T-cell (primary cell): ENCODE measurements at places on chromosomes 12 and 14.

- no peak for DNase-seq
Measured at GRCh38 chr12:110353211-110353965, 50.1 kb downstream of the ANAPC7 start.

DNA sequence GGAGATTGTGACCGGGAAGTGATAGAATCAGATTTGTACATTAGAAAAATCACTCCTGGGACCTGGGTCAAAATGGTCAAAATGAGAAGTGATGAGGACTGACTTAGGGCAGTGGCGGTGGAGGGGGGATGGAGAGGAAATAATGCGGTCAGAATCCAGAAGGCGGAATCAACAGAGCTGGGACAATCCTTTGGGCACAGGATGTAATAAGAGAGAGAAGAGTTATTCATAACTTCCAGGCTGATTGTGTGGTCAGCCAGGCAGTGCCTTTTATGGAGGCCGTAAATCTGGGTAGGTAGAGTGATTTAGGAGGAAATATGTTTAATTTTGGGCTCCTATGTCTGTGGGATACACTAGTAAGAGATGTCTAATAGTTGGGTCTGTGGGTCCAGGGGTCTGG, 21.6 kb downstream of the FBXL14 start:
- DNase-seq, result no peak

- no peak for DNase-seq
Measured at GRCh38 chr12:118359541-118359915, 13.2 kb downstream of the TAOK3 start.

DNA sequence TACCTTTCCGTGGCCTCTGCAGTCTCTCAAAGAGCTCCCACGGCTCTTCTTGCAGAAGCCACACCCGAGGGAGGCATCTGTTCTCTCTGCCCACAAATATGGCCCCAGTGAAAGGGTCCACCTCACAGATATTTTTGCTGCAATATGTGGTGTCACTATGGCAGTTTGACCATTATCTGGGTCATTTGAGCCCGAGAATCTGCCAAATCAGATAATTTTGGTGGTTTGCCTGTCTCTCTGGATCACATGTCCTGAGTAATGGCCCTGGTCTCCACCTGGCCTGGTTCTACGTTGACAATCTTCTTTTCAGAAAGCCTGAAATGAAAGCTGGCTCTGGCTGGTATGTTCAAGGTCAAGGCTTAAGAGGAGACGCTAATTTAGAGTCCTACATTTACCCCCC, 5.7 kb upstream of the WSCD2 start:
- DNase-seq, result no peak

DNA sequence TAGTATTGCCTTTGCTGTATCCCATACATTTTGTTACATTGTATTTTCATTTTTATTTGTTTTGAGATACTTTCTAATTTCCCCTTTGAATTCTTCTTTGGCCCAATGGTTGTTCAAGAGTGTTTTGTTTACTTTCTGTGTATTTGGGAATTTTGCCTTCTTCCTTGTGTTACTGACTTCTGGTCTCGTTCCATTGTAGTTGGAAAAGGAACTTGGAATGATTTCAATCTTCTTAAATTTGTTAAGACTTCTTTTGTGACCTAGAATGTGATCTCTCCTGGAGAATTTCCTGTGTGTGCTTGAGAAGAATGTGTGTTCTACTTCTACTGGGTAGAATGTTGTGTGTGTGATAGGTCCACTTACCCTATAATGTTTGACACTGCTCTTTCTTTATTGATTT, 304.4 kb upstream of the RTL1 start:
- DNase-seq, result no peak

DNA sequence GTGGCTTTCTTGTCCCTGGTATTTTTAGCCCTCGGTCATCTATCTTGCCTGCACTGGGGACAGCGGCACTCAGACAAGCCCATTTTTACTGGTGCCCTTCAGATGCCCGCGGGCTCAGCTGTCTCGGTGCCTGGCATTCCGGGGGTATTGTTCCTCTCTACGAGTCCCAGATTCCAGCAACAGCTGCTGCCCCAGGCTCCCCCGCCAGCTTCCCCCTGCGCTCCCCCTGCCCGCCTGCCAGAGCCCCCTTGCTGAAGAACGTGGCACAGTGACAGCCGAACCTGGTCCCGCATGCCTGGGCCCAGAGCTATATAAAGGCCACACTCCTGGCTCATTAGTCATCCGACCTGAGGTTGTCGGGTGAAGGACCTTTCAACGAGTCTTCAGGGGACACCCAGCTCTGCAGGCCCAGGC, 10.9 kb upstream of the MYL2 start:
- DNase-seq, result no peak

DNA sequence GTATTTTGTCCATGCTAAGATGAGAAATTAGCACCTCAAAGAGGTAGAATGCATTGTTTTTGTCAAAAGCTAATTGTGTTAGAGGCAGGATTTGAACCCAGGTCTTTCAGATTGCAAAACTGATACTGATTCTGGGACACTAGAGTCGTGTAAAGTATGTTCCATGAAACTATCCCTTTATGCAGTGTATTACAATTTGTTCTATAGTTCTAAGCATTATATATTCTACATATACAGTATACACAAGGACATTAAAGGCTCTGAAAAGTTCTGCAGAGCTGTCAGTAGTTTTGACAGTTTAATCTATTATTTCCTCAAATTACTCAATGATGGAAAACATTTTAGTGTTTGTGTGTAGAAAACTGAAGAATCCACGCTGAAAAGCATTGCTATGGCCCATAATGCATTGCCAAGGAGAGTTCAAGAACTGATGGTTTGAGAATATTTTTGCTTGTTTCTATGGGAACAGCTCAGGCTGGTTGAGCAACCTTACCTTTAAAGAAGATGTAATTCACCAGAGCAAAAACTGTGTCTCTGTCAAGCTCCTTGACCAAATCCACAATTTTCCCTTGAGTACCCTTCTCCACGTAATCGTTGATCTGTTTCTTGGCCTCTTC, 6.2 kb downstream of the SERPINA1 start:
- DNase-seq, result no peak

- no peak for DNase-seq
Measured at GRCh38 chr14:66369157-66369697, 116.9 kb upstream of the CCDC196 start.

- peak; percentile 21 for DNase-seq
Measured at GRCh38 chr12:4421590-4422031, 24.0 kb downstream of the FGF6 start.

DNA sequence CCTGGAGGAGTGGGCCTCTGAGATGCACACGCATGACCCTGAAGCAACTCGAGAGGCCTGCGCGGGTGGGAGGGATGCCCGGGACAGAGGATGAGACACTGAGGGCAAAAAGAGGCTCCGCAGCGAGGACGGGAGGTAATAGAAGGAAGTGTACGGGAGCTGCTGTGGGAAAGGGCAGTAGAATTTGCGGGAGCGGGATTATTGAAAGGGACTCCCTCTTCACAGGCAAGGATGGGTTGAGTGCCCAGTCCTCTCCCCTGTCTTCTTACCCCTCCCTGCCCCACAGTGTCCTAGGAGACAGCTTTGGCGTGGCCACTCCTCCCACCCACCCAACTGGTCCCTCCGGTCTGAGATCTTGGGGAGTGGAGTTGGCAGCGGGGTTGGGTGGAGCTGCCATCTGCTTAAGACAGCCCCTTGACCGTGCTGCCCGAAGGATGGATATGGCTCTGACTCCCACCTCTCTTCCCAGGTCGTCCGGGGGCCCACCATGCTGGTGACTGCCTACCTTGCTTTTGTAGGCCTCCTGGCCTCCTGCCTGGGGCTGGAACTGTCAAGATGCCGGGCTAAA, 15.7 kb upstream of the ESPL1 start:
- DNase-seq, result no peak

GRCh38 chr14:99677231-99678140, 6.6 kb upstream of the CYP46A1 start:
- DNase-seq, result no peak

DNA sequence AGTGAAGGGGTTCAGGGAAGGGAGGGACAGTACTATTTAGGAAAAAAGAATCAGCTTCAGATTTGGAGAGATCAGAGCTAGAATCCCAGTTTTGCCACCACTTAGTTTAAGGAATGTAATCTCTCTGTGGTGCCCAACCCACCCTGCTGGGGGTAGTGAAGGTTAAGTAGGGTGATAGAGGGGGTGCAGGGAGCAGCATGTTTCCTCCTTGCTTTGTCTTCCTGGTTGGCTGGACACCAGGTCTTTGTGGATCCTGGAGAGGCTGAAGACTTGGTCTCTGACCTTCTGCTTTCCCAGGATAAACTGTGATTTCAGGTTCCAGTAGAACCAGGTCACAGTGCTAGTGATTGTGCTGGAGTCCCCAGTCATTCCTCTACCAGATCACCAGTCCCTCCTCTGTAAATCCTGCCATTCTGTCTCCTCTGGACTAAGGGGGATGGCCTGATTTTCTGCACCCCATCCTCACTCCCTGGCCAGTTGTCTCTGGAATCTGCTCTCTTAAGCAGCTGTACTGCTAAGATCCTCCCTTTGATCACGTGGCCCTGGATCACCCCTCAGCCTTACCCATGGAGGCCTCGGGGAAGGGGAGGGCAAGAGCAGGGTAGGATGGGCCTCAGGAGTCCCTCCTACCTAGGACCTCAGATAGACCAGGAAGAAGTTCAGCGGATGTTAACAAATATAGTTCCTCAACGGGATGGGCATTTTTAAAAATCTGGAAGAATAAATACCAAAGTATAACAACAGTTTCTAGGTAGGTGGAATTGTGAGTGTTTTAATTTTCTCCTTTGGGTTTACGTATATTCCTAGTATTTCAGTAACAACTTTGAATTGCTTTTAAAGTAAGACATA, 3.1 kb downstream of the MAP3K12 start:
- no peak for DNase-seq

DNA sequence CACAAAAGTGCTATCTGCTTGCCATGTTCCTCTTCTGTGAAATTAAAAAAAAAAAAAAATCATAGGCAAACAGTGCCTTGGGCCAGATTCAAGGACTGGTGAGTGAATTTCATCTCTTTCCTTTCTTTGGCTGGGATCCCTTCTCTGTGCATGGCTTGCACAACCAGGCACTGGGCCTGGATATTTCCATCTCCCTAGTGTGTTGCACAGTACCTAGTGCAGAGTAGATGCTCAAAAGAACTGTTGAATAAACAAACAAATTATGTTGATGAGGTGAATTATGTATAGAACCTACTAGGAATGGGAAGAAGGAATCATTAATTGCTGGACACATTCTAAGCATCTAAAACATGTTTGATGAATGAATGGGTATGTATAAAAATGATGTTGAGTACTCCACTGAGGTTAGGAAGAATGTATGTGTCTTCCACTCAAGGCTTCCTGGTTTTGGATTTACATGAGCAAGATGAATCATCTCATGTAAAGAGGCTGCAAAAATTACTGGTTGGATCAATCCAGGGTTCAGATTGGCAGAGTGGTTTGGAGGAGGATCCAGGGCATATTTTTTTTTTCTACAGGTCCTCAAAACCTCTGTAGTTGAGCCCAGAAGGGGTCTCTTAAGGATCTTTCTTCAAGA, 93.2 kb downstream of the EMP1 start:
- no peak for DNase-seq

GRCh38 chr12:120741476-120742421, 16.1 kb downstream of the ACADS start:
- DNase-seq, result no peak

GRCh38 chr14:99986396-99986795, 78.8 kb upstream of the EVL start:
- no peak for DNase-seq

GRCh38 chr12:69342421-69342820, 5.8 kb upstream of the LYZ start:
- no peak for DNase-seq

DNA sequence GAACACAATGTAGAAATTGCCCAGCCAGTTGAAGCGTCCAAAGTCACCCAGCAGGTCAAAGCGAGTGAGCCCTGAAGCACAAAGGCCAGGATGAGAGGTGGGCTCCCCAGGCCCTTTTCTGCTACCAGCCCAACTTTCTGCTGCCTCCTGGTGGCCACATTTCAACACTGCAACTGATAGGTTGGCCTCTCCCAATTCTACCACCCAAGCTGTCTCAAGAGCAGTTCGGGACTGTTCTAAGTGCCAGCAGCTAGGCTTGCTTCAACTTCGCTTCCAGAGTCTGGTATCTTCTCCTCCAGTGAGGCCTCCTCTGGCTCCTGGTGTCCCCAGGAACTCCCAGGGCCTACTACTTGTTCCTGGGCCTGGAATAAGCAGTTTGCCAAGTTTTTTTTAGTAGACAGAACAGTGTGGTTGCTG, 3.4 kb upstream of the DHH start:
- DNase-seq, result peak; percentile 46

DNA sequence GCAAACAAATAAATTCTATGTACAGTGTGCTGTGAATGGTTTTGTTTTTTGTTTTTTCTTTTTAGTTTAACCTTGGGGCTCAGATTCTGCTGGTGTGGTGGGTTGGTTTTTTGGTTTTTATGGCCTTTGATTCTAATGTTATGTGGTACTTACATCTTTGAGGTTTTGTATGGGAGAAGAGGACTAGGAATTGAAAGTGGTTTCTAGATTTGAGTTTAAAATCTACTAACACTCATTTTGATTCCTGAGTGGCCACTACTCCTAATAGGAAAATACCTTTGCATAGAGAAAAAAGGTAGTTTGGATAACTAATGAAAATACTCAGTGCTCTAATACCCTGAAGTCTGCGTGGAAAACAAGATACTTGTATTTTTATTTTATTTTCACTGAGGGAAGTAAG, 137.7 kb downstream of the MON2 start:
- DNase-seq, result no peak

- DNase-seq, result no peak
Measured at GRCh38 chr12:118356809-118357256, 15.9 kb downstream of the TAOK3 start.

DNA sequence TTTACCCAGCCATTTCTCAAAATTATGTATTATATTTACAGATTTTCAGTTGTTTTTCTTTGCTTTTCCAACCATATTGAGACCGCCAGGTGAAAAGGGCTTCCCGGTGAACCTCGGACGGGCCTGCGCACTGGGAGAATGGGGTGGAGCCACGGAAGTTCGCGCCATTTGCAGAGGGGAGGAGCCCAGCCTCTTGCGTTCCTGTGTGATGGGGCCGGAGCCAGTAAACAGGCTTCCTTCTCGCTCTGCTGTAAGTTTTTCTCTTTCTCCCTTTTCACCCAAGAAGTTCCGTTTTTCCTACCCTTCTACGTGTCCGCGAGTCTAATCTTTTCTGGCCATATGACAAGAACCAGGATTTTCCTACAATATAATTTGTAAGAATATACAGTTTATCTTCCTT, 1108.8 kb upstream of the SEL1L start:
- DNase-seq, result no peak

- no peak for DNase-seq
Measured at GRCh38 chr14:95577067-95577800, 42.4 kb downstream of the GLRX5 start.

DNA sequence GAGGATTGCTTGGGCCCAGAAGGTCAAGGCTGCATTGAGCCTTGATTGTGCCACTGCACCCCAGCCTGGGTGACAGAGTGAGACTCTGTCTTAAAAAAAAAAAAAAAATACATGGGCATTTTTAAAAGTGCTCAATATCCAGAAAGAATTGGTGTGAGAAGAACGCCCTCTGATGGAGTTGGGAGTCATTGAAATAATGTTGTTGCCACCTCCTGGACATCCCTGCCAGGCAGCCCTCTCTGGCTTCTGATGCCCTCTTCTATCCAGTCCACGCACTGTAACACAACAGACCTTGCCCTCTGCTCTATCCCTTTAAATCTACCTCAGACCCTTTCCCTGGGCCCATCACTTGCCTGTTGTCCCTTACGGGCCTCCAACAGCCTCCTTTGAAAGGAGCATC, 4.9 kb downstream of the PTGDR start:
- DNase-seq, result no peak
